ENCODE measurements at places on chromosomes 12 and 14.

DNA sequence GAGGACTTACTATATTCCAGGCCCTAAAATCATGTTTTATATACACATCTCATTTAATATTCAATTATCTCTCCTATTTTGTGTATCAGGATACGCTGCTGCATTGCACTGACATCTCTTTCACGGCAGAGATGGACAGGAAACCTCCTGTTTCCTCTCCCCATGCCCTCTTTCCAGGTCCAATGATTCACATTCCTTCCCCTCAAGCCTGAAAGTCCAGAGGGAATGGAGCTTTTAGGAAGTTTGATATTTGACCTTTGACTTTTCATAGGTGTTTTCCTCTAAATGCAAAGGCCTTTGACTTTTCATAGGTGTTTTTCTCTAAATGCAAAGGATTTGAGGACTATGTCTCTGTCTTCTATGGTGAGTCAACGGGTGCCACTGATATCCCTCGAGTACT, 89.5 kb downstream of the STON2 start:
- no peak for DNase-seq

GRCh38 chr14:64732536-64733120, 28.4 kb downstream of the PLEKHG3 start:
- DNase-seq: no peak

- DNase-seq: no peak
Measured at GRCh38 chr12:104345234-104346066, 41.9 kb downstream of the EID3 start.

- no peak for DNase-seq
Measured at GRCh38 chr14:100750762-100751699, 24.3 kb downstream of the DLK1 start.

- no peak for DNase-seq
Measured at GRCh38 chr12:97813301-97813700, 350.7 kb downstream of the RMST start.

- DNase-seq: no peak
Measured at GRCh38 chr12:13223179-13223804, 26.8 kb downstream of the EMP1 start.

GRCh38 chr14:64620910-64621309, 71.1 kb downstream of the PPP1R36 start:
- DNase-seq: no peak

DNA sequence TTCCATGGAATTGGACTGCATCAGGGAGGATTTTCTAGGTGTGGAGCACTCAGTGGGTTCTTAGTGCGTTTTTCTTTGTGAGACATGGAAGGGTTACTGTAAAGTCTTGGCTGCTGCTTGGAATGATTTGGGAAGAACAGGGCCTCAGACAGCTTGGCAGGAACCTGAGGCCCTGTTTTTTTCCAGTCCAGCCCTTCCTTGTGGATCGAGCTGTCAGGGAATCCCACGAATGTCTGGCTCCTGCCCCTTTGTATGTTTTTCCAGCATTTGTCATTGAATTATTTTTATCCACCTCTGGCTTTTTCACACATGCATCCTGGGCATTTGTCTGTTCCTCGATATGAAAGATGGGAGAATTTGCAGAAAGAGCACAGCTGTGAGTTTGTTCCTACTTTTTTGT, 158.5 kb downstream of the TGFB3 start:
- DNase-seq: no peak

- no peak for DNase-seq
Measured at GRCh38 chr14:76779221-76780057, 18.2 kb downstream of the VASH1 start.

DNA sequence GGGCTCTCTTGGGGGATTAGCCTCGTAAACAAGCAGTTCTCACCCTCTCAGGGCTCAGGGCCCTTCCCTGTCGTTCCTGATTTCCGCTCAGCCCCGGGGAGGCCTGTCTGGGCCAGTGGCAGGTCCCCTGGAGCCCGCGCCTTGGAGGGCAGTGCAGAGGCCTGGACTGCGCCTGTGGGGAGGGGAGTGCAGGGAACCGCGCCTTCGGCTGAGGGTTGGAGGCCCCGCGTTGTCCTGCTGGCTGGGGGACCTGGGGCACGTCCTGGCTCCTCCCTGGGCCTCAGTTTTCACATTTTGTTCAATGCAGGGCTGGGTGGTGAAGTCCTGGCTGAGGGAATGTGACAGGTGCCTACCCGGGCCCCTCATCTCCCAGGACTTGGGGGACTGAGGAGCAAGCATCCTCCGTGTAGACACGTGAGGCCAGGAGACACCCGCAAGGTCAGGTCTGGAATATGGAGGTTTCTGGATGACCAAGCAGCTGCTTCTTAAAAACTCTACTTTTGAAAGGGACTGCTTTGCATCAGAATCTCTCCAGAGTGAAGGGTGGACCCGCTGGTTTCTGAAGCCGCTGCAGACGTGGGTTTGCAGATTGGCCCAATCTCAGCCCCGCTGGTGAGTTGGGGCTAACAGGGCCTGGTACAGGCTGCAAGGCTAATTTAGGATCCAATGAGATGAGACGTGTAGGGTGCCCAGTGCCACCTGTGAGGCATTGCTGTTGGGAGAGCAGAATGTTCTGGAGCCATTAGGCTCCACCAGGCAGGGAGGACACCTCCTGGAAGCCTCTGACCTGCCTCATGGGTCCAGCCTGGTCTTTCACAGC, 80.2 kb downstream of the KIF26A start:
- no peak for DNase-seq

- DNase-seq: peak; percentile 19
Measured at GRCh38 chr12:24378548-24379407, 429.3 kb upstream of the SOX5 start.

DNA sequence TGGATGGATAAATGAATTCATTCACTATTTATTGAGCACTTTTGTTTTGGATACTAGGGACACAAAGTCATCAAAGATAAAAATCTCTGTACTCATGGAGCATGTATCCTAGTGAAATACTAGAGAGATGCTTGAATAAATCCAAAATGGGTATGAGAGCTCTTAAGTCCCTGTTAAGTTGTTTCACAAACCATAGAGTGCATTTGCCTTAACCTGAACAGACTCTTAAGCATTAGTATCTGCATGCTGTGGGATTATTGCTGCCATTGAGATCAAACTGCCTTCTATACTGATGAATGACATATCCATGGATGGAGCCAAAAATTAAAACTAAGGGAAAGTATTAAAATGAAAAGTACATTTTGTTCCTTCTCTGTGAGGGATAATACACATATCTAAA, 206.5 kb upstream of the KRR1 start:
- peak; percentile 29 for DNase-seq

DNA sequence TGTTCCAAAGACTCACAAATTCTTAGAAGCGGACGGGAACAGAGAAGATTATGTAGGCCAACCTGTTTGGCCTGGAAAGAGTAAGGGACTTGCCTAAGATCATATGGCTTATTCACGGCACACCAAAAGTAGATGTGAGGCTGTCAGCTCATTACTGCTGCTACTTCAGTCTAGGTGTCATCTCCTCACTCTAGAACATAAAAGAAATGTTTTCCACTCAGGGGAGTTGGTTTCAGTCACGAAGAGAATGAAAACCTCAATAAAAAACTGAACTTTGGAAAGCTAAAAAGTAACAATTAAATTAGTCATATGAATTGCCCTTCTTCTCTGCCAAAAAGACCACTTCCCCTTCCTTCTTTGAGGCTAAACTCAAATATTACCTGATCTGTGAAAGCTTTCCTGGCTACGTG, 658 bp upstream of the CEP128 start:
- peak; percentile 59 for DNase-seq

GRCh38 chr12:67062193-67062592, 207.0 kb upstream of the CAND1 start:
- DNase-seq: no peak

DNA sequence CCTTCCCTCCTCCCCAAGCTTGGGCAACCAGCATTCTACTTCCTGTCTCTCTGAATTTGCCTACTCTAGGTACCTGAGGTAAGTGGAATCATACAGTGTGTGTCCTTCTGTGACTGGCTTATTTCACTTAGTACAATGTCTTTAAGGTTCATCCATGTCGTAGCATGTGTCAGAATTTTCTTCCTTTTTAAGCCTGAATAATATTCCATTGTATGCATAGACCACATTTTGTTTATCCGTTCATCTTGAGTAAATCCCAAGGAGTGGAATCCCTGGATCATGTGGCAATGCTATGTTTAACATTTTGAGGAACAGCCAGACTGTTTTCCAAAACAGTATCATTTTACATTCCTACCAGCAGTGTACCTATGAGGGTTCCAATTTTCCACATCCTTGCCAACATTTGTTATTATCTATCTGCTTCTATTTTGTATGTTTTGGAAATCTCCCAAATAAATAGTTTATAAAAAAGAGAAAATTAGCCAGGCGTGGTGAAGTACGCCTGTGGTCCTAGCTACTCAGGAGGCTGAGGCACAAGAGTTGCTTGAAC, 12.4 kb downstream of the HSP90AA1 start:
- DNase-seq: no peak

- DNase-seq: peak; percentile 70
Measured at GRCh38 chr14:72416892-72417291, 477.0 kb downstream of the DPF3 start.

GRCh38 chr12:21392384-21392783, 19.7 kb downstream of the IAPP start:
- no peak for DNase-seq

DNA sequence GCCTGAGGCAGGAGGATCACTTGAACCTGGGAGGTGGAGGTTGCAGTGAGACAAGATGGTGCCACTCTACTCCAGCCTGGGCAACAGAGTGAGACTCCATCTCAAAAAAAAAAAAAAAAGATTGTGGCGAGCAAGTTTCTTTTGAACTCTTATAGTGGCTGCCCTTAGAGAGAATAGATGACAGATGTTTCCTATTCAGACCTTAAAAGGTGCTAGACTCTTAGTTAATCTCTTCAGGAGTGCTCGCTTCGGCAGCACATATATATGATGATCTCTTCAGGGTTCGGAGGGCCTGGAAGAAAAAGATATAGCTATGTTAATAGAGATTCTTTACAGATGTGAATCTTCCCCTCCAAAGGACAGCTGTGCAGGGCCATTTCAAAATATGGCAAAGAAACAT, 73.1 kb upstream of the AMN1 start:
- no peak for DNase-seq

DNA sequence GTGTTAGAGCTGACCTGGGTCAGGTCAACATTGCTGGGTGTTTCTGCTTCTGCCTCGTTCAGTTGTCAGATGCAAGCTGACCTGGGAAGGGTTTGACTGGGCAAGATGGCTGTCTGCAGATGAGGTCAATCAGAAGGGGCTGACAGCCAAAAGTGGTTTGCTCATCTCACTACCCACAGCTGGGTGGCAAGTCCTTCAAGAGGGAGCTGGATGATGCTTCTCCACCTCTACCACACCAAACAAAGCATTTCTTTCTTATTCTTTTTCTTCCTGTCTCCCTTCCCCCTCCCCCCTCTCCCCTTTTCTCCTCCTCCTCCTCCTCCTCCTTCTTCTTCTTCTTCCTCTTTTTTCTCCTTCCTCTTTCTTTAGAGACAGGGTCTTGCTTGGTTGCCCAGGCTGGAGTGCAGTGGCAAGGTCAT, 268.2 kb upstream of the PLEKHG7 start:
- no peak for DNase-seq

DNA sequence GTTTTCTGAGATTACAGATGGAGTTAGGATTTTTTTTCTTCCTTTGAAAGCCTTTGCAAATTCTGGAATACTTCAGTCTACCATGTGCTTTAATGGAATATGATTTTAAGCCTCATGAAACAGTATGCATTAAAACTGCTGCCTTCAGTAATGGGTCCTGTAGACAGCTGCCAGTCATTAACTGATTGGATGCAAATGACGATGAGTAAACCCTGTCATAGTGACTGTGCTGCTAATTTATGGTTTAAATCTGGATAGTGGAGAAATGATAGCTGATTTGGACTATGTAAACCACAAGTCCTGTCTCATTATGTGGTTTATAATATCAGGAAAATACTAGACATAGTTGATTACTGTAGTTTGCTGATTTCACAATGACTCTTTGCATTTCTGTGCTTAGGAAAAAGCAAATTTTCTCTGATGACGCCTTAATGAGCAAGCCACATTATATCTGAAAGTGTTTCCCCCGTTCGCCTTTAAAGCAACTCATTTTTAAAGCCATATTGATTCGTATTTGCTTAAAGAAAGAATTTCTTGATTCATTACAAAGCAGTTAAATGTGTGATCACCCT, 217.6 kb downstream of the TMTC2 start:
- no peak for DNase-seq

GRCh38 chr14:50839048-50839447, 8.1 kb upstream of the NIN start:
- no peak for DNase-seq

GRCh38 chr12:51359851-51360250, 13.4 kb upstream of the CELA1 start:
- DNase-seq: no peak

DNA sequence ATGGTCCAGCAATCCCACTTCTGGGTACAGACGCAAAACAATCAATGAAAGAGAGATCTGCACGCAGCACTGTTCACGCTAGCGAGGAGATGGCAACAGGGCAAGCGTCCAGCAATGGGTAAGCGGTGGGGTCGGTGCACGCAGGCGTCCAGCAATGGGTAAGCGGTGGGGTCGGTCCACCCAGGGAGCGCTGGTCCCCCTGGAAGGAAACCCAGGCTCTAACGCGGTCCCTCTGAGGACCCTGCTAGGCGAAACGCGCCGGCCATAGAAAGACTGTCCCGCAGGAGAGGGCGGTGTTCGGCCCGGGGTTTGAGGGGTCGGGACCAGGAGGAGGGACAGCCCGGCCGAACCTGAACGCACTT, 618 bp upstream of the PGAM5 start:
- no peak for DNase-seq

DNA sequence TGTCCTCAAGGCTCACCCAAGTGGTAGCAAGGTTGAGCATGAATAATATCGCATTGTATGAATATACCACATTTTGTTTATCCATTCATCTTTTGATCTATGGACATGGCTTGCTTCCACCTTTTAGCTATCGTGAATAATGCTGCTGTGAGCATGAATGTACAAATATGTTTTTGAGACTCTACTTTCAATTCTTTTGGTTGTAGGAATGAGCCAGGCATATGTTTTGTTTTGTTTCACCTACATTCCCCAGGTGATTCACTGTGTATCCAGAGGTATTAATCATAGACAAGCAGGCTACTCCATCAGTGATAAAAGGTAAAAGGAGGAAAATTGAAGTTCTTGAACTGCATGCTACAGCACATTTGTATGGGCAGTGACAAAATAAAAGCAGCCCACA, 35.8 kb downstream of the CDKL1 start:
- no peak for DNase-seq

DNA sequence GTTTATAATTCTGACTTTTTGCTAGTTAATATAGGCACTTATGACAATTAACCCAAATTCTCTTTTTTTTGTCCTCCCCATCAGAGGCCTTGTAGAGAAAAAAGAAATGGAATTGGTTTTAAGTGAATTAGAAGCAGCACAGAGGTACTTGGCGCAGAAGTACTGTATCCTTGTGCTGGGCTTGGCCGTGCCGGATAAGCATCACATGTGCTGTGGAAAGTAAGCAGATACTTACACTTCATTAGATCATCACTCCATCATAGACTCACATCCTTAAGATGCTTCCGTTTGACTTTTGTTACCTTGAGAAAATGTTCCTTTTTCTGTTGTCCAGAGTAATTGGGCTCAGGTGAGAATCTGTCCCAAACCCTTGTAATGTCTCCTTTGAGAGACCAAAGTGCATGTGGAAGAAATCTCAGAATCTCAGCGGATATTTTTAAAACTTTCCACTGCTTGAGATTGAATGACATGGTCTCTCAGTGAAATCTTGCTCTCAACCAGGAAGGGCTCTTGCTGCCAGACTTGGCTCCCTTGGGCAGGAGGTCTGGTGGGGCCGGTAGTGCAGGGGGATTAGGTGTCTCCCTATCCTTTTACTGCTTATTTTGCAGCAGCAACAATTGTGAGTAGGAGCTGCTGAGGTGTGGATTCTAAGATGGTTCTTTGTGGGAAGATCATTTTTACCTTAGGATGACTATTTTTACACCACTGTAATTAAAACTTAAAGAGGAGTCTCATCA, 24.8 kb downstream of the PPP1R36 start:
- DNase-seq: no peak
